ENCODE measurements at places on chromosomes 2 and 18. TPM values are rescaled to one million over a fixed set of nuclear protein-coding genes. Genes with fewer than 3 reads are reported as not detected.

Gene BBS5
- 8.9 TPM for polyA plus RNA-seq

Gene TTN
- 1,208 TPM for polyA plus RNA-seq

Gene KCNG3
- 0.20 TPM for polyA plus RNA-seq

Gene HOXD3
- polyA plus RNA-seq = not detected

Gene CROCC2
- polyA plus RNA-seq = not detected

Gene MLPH
- not detected for polyA plus RNA-seq

Gene UGT1A1
- not detected for polyA plus RNA-seq

Gene CDK15
- not detected for polyA plus RNA-seq

Gene IL1RL1
- not detected for polyA plus RNA-seq

Gene SEPTIN10
- polyA plus RNA-seq = 92.5 TPM

Gene CDC42EP3
- 56.7 TPM for polyA plus RNA-seq

All from cardiac muscle cell (in vitro differentiated cells and primary cell).